IMR-90 (cell line): ENCODE measurements at places on chromosomes 1 and 21. TPM values are rescaled to one million over a fixed set of nuclear protein-coding genes. Genes with fewer than 3 reads are reported as not detected.

The FOXD3 gene
- not detected in 2 replicates for polyA plus RNA-seq

The SLAMF8 gene
- 0.04 and 0.07 TPM in 2 replicates for polyA plus RNA-seq

The TPTE gene
- polyA plus RNA-seq: not detected in 2 replicates

The FCRLB gene
- 2.2 and 2.9 TPM in 2 replicates for polyA plus RNA-seq

The DNASE2B gene
- not detected in 2 replicates for polyA plus RNA-seq

The SPRR3 gene
- not detected in 2 replicates for polyA plus RNA-seq

The PPOX gene
- 14.3 and 14.8 TPM in 2 replicates for polyA plus RNA-seq

The LCA5L gene
- 0.06 and 0.26 TPM in 2 replicates for polyA plus RNA-seq

The GPR25 gene
- not detected in 2 replicates for polyA plus RNA-seq

The TMIGD3 gene
- 0.12 TPM in 1 of 2 replicates, not detected in the other for polyA plus RNA-seq

The PM20D1 gene
- 0.04 TPM in 1 of 2 replicates, not detected in the other for polyA plus RNA-seq

The MCOLN3 gene
- 0.03 TPM in 1 of 2 replicates, not detected in the other for polyA plus RNA-seq

The DAB1 gene
- polyA plus RNA-seq: 0.41 and 0.53 TPM in 2 replicates

The ATP1A4 gene
- polyA plus RNA-seq: not detected in 2 replicates

The PDZK1IP1 gene
- not detected in 2 replicates for polyA plus RNA-seq

The LRRC8B gene
- 0.44 and 0.74 TPM in 2 replicates for polyA plus RNA-seq

The COL24A1 gene
- polyA plus RNA-seq: 1.4 and 2.2 TPM in 2 replicates

The TNFRSF1B gene
- polyA plus RNA-seq: 8.6 and 8.9 TPM in 2 replicates

The SLC9C2 gene
- not detected in 2 replicates for polyA plus RNA-seq
